KBM-7 (cell line): ENCODE measurements at places on chromosomes 1 and 21.

GRCh38 chr1:212514056-212514614 lies 81.4 kb downstream of the NENF start:
- no peak for DNase-seq

DNA sequence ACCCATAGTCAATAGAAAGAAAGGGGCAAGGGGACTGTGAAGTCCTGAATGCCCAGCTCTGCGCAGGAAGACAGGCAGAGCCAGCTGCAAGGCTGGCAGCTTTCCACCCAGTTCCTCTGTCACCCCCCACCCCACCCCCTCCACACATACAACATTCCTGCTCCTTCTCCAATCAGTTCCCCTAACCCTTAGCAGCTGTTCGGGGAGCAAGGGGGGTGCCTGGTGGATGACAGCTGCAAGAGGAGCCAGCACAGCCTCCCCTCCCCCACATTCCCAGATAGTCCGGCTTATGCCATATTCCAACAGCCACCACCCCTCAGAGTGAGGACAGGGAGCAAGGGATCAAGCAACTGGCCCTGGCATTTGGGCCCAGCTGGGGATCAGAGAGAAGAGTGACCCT lies 9.7 kb downstream of the ARHGEF2 start:
- no peak for DNase-seq

GRCh38 chr1:171753685-171754352 lies 12.0 kb upstream of the VAMP4 start:
- no peak for DNase-seq

DNA sequence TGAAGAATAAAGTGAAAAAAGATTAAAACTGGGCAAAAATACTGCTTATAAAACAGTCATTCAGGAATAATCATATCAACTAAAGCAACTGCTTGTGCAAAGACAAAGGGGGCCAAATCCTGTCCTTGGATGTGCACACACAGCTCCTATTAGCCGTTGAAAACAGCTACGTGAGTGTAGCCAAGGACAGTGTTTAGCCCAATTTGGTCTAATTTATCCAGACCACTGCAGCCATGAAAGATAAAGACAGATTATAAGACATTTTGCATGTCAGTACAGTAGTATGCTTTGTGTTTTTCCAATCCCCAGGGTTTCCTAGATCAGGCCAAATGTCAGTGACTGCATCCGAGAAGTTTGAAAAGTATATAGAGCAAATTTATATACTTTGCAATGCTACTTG lies 146.3 kb upstream of the PKN2 start:
- no peak for DNase-seq
